ENCODE measurements at places on chromosomes 4 and X. TPM values are rescaled to one million over a fixed set of nuclear protein-coding genes. Genes with fewer than 3 reads are reported as not detected.

- no peaks in the 10 kb centered on the region for H3K36me3 ChIP-seq
- H3K4me3 ChIP-seq, result no peak overlapping the region
- no peak overlapping the region for H3K27ac ChIP-seq
- H3K27me3 ChIP-seq, result no peaks in the 10 kb centered on the region
Measured at GRCh38 chrX:56066016-56066415, 166.1 kb upstream of the KLF8 start.

- no peaks in the 10 kb centered on the region for H3K4me1 ChIP-seq
- H3K27me3 ChIP-seq, result no peaks in the 10 kb centered on the region
- H3K4me3 ChIP-seq, result no peak overlapping the region
- H3K36me3 ChIP-seq, result no peaks in the 10 kb centered on the region
- H3K27ac ChIP-seq, result no peak overlapping the region
- no peak for DNase-seq
Measured at GRCh38 chrX:44731160-44731559, 112.7 kb upstream of the DUSP21 start.

DNA sequence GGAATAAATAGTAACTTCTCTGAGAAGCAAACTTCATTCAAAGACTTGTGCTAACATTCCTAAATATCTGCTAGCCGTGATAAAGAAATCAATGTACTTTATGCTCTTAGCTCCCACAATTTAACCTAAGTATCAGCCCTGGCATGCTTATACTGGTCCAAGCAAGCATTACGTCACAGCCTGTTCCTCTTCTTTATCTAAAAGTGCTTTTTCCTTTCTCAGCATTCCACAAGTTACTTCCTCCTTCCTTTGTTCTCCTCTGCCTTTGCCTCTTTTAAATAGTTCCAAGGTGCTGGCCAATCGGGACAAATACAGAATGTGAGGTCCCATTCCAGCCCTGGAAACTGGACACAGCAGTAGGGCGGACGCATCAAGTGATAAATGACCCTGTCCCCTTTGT, 249.6 kb downstream of the DHRSX start:
- no peak overlapping the region for H3K4me3 ChIP-seq
- no peaks in the 10 kb centered on the region for H3K4me1 ChIP-seq
- H3K27ac ChIP-seq, result no peak overlapping the region
- H3K27me3 ChIP-seq, result no peaks in the 10 kb centered on the region
- DNase-seq, result no peak

- no peak overlapping the region for H3K4me3 ChIP-seq
- no peaks in the 10 kb centered on the region for H3K27me3 ChIP-seq
- no peak overlapping the region for H3K27ac ChIP-seq
Measured at GRCh38 chr4:824461-825062, 1.4 kb downstream of the CPLX1 start.

DNA sequence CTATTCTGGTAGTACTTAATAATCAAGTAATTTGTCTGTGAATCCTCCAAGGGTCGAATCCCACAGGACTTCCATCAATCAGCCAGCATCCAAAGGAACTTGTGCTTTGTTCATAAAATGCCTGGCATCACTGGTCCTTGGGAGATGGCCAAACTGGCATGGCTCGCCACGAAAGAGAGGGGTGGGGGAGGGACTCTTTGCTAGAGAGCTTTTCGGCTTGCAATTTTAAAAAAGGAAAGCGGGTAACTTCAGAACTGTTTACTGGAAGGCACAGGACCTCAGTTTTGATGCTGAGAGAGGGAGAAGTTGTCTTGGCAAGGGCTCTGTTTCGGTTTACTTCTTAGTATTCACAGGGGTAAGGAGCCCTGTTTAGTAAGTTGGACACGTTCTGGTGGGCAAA, 79.4 kb upstream of the FHL1 start:
- DNase-seq, result no peak
- peaks cover 6% of the 10 kb centered on the region for H3K27me3 ChIP-seq

GRCh38 chr4:183906739-183907651, 1.9 kb downstream of the STOX2 start:
- no peaks in the 10 kb centered on the region for H3K36me3 ChIP-seq
- H3K27me3 ChIP-seq, result no peaks in the 10 kb centered on the region
- DNase-seq, result no peak
- H3K4me3 ChIP-seq, result no peak overlapping the region
- no peak overlapping the region for H3K27ac ChIP-seq
- H3K4me1 ChIP-seq, result peaks cover 4% of the 10 kb centered on the region

Gene FAM47A
- total RNA-seq, result not detected

Gene FAM156B
- 13.0 TPM for total RNA-seq

Gene WAS
- 0.82 TPM for total RNA-seq

Gene FOXO4
- total RNA-seq, result 2.9 TPM

Gene MCF2
- 0.31 TPM for total RNA-seq
